ENCODE measurements at places on chromosomes 12 and 14.

GRCh38 chr12:80745851-80746505 lies 29.3 kb downstream of the MYF5 start:
- DNase-seq, result no peak

DNA sequence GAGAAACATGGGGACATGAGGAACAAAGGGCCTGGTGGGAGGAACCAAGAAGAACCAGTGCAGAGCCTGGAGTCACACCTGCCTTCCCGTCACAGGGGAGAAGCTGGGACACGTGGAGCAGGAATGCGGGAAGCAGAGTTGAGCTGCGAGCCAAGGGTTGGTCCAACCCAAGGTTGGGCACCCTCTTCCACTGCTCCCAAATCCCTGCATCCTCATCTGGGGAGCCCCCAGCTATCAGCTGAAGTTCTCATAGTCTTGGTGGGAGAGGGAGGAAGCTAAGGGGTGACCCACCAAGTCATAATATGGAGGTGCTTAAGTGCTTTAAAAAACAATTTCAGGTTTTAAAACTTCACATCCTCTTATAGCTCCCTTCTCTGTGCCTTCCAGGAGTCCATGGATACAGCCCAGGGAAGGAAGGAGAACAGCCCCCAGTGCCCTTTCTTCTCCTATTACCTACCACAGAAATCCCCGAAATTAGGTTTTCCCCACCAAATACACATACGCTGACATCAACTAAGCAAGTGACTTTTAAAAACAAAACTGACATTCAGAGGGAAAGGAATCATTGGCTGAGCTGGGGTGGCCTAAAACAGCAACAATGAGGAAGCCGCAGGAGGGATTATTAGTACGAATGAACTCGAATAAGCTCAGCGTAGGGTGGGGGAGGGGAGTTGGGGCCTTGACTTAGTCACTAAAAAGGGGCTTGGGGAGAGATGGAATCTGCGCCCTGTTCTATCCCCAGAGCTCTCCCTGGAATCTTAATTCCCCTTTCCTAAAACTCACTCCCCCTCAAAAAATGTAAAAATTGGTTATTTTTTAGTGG lies 4.5 kb downstream of the MYL6 start:
- DNase-seq, result no peak

DNA sequence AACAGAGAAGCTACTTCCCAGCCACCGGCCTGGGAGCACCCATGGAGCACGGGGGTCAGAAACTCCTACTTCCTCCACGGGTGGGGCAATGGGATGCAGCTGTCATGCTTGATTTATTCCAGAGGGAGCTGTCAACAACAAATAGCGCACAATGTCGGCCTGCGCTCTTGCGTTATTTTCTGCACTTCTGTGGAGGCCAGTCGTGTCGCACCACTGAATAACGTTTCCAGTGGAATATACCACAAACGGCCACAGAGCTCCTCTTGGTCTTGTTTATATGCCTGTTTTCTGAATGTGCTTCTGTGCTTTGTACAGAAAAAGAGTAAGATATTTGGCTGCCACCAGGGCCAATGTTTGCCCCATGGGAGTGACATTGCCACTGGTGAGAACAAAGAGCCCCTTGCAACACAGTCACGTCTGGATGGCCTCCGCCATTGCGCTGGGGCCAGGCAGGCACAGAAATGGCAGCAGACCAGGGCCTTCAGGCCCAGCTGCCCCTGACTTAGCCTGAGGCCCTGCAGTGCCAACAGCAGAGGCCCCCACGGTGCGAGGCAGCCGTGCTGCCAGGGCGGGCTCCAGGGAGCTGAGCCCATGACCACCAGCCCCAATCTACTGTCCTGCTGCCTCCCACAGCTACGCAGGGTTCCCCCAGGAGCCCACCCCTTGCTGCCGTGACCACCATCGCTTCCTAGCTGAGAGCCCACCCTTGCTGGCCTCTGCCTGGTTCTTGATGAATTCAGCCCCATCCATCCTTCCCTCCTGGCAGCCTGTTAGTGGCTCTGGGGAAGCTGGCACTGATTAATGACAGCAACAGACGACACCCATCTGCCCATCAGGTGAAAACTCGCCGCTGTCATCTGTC lies 28.9 kb upstream of the TMEM179 start:
- DNase-seq, result no peak

DNA sequence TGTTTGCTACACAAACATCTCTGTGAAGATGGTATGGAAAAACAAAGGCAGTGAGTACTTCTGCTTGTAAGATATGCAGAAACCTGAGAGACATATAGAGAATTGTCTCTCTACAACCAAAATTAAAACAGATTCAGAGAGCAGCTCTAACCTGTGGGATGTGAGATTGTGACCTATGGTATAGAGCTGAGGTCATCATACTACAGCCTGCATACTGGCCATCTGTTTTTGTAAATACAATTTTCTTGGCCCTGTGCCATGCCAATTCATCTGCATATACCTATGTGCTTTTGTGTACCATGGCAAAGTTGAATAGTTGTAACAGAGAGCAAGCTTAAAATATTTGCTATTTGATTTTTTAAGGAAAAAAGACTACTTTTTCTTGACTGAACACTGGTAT lies 99.6 kb downstream of the LMO3 start:
- DNase-seq, result no peak

DNA sequence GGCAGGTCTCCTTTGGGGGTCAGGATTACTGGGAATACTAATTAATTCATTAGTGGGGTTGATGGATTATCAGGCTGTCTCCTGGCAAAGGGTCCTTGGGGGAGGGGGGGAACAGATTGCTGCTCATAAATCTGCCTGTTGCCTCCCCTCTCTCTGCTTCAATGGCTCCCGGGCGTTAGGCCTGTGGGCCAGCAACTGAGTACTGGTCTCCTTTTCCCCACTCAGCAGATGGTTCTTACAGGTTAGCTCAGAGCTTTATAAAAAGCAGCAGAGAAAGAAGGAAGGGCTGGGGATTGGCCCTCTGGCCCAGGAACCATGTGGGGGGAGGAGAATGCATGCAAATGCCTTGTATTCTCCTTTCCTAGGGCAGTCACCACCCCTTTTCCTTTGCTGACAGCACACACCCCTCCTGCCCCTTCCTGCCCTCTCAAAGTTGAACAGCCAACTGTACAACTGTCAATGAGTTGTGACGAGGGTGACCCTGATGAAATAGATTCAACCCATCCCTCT lies 2.3 kb upstream of the NEUROD4 start:
- DNase-seq, result no peak

- no peak for DNase-seq
These were observed 191.7 kb upstream of the FRMD6 start for GRCh38 chr14:51460011-51460410.

DNA sequence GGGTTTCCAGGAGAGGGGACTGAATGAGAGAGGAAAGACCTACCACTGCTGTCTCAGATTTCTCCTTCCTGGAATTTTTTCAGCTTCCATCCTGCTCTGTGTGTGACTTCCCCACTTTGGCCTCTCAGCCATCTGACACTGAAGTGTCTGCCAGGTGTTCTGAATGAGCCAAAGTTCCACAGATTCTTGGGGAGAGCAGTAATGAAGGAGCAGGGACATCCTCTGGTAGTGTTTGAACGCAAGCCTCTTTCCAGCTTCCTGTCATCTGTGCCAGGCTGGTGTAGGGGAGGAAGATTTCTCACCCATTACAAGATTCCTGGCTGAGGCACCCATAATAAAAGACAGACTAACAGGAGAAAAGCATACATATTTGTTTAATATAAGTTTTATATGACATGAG lies 141.7 kb upstream of the NRXN3 start:
- DNase-seq, result no peak

GRCh38 chr14:25121337-25122129 lies 71.6 kb upstream of the STXBP6 start:
- DNase-seq, result no peak

DNA sequence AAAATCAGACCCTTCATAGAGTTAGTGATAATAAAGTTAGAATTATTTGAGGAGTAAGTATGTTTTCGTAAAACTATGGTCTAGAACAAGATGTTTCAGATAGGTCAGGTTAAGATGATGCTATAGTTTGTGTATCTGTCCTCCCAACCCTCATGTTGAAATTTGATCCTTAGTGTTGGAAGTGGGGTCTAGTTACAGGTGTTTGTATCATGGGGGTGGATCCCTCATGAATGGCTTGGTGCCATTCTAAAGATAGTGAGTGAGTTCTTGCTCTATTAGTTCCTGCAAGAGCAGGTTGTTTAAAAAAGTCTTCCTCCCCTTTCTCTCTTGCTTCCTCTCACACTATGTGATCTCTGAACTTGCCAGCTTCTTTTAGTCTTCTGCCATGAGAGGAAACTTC lies 707.3 kb upstream of the FOXG1 start:
- DNase-seq, result no peak

DNA sequence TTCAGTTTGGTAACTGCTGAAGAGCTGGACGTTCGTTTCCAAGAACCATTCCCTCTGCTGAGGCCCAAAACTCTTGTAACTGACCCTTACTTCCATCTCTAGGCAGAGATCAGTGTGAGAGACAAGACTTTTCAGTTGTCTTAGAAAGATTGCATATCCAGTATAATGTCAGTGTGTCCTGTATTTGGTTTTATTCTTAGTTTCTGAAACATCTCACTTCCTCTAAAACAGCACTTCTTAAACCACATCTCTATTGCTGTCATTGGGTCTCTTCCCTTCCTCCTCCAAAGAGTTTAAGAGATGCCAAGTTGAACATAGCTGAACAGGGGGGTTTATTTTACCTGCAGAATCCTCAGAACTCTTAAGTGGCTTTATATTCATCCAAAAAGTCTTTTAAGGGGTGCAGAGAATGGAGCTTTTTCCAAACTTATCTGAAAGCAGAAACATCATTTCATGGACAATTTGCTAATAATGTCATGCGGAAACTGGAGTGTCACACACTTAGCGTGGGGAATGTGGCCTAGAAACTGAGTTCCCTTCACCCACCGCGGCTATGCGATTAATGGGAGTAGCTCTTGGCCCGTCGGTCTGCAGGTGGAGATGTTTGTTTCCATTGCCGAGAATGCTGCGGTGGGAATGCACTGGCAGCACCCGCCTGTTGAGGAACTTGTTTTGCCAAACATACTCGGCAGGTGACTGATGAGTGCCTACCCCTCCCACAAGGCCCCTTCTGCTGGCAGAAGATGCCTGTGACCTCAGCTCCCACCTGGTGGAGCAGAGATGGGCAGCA lies 148.2 kb downstream of the ADGRD1 start:
- DNase-seq, result no peak

- no peak for DNase-seq
These were observed 53.7 kb downstream of the PAWR start for GRCh38 chr12:79637093-79637492.
